Sigmoid colon (tissue), 7 donors: ENCODE measurements at places on chromosomes 11 and 22. TPM values are rescaled to one million over a fixed set of nuclear protein-coding genes. Genes with fewer than 3 reads are reported as not detected.

Gene SMIM35
- 0.28 TPM for polyA plus RNA-seq

Gene PIWIL4
- 3.5 TPM for polyA plus RNA-seq

Gene SYT7
- polyA plus RNA-seq, result 8.4 TPM

Gene RBMXL2
- polyA plus RNA-seq, result 0.03 TPM

Gene PVALB
- polyA plus RNA-seq, result not detected
